ENCODE measurements at places on chromosomes 7 and 10. TPM values are rescaled to one million over a fixed set of nuclear protein-coding genes. Genes with fewer than 3 reads are reported as not detected.

SHH gene
- polyA plus RNA-seq = 2.0 TPM

STEAP4 gene
- 3.4 TPM for polyA plus RNA-seq

STK32C gene
- 11.6 TPM for polyA plus RNA-seq

C10orf53 gene
- polyA plus RNA-seq = not detected

ARMC3 gene
- polyA plus RNA-seq = 0.60 TPM

SLC29A4 gene
- polyA plus RNA-seq = 6.8 TPM

DENND2A gene
- 6.5 TPM for polyA plus RNA-seq

All from kidney (tissue), 22 donors.